ENCODE measurements at places on chromosomes 6 and 20.

- DNase-seq = no peak
Observed at GRCh38 chr6:44535446-44535845, 147.9 kb downstream of the CDC5L start.

DNA sequence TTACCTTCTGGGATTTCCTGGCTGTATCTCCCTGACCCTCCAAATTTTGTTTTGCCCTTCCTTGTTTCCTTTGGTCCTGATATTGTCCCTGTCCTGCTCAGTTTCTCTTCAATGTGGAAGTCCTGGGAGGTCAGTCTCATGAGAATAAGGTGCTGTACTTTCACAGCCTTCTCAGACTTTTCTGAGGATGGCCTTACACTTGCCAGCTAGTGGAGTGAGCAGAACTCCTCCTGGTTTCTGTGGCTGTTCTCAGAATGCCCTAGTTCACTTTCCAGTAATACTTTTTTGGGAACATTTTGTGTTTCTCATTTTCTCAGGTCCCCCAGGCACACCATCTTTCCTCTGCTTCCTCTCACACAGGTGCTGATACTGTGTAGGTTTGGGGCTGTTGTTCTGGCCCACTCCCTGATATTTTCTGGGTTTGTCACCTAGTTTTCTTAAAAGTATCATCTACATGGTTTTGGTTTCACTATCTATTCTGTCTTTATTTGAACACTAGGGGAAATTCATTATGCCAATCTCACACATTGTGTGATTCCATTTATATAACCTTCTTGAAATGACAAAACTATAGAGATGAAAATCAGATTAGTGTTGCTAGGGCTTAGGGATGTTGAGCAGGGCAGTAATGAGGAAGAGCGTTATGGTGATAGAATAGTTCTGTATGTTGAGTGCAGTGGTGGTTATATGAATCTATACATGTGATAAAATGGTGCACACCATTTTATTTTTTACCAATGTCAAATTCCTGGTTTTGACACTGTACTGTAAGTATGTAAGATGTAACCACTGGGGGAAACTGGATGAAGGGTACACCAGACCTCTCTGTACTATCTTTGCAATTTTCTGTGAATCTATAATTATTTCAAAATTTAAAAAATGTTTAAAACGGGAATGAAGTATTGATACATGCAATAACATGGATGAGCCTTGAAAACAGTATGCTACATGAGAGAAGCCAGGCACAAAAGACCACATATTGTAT is 27.2 kb upstream of the BRPF3 start:
- DNase-seq = no peak

GRCh38 chr20:63020681-63021080 is 13.9 kb upstream of the BHLHE23 start:
- DNase-seq = no peak

- no peak for DNase-seq
Observed at GRCh38 chr20:3402453-3402852, 5.0 kb downstream of the DNAAF9 start.

GRCh38 chr20:17666481-17666880 is 15.6 kb downstream of the RRBP1 start:
- DNase-seq = no peak

DNA sequence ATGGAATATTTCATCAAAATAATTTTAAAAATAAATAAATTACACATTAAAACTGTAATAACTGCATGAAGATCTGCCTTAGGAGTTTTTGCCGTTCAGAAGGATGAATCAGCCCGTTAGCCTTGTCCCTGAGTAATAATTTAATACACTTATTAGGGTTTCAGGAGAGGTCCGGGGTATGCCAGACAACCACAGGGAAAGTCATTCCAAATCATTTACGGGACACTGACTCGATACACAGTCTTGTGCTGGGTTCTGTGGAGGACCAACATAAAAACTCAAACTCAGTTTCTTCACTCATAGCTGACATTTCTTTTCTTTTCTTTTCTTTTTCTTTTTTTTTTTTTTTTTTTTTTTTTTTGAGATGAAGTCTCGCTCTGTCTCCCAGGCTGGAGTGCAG is 735 bp upstream of the LY6G6F start:
- no peak for DNase-seq

GRCh38 chr20:50116368-50116999 is 3.5 kb upstream of the UBE2V1 start:
- DNase-seq = no peak

DNA sequence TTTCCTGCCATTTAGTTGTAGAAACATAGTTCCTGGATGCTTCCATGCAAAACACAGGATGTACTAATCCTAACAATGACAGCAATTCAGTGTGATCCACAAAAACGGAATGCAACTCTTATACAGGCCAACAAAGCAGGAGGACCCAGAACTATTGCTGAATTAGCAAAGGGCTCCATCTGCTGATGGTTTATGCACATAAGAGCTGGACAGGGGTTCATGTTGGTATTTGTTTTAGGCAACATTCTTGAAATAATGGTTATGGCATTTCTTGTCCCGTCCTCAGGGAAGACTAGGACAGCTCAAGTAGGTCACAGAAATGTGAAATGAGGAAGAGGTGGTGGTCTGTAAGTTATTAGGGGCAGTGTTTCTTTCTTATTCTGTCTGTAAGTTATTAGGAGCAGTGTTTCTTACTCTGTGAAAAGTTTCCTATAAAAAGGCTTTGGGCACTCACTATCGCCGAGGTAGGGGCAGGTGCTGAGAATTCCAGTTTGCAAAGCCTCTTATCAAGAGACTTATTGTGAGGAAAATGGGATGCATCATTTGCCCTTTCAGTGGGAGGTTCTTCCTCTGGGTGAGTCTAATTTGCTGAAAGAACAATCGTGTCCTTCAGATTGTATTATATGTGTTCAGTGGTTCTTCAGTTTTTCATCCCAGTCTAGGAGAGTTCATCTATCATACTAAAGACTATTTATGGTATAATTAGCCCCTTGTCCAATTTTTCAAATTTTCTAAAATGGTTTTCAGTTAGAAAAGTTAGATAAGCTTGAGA is 171.1 kb downstream of the MCHR2 start:
- peak; percentile 2 for DNase-seq

DNA sequence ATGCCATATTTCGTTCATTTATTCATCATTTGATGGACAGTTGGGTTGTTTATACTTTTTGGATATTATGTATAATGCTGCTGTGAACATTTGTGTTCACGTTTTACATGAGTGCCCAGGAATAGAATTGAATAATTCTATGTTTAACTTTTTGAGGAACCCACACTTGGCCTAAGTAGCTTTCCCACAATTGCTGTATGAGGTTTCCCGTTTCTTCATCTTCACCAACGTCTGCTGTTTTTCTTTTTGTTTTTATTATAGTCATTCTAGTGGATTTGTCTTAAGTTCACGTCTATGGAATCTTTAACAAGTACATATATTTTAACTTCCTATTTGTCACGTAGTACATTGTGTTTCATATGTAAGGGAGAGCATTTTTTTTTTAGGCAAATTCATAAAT is 110.3 kb downstream of the JARID2 start:
- DNase-seq = no peak

- no peak for DNase-seq
Observed at GRCh38 chr6:14453712-14454472, 336.3 kb downstream of the CD83 start.

- no peak for DNase-seq
Observed at GRCh38 chr20:57166568-57167291, 99.7 kb downstream of the BMP7 start.

DNA sequence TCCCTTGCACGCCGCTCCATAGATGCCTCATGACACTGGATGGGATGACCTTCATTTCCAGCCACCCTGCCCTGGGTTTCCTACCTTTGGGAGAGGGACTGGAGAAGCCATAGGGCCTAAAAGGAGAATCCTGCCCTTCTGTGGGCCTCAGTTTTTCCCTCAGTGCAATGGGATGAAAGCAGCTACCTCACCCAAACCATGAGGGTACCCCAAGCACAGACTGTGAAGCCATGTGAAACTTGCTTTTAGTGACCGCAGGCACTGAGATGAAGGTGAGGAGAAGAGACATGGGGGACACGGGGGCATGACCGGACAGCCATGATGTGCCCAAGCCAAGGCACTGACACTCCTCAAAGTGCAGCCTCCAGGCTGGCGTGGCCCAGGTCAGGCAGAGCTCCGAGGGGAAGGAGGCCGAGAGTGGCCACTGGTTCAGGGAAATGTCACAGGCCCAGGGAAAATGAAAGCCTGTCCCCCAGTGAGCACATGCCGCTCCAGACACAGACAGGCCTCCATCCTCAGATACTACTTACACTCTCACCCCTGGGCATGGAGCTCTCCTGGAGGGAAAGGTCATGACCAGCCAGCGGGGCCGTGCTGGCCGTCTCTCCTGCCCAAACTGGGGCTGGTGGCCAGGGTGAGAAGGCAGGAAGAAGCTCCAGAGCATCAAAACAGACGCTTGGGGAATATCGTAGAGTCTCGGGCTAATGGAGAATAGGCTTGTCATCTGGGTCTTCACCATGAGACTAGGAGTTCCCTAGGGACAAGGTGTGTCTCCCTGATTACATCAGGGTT is 116.2 kb downstream of the GRM4 start:
- DNase-seq = no peak

DNA sequence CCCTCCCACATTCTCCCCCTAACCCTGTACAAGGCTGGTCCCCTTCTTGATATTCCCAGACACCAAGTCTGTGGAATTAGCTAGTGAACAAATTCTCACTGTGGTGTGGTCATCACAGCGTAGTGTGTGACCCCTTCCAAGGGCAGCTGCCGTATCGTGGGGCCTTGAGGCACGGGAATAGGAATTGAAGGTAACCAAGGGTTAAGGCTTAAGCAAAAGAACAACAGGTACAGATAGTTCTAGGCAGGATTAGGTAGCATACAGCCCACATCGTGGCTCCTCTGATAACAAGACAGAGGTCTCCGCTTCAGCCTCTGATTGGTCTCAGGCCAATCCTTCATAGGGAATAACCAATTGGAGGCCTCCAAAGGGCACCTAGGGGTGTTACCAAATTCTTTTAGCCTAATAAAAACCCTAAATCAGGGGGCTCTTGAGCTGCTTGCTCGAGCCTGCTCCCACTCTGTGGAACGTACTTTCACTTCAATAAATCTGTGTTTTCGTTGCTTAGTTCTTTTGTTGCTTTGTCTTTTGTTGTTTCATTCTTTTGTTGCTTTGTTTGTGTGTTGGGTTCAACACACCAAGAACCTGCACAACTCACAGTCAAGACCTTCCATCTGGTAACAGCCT is 64.7 kb downstream of the GPR6 start:
- DNase-seq = no peak

DNA sequence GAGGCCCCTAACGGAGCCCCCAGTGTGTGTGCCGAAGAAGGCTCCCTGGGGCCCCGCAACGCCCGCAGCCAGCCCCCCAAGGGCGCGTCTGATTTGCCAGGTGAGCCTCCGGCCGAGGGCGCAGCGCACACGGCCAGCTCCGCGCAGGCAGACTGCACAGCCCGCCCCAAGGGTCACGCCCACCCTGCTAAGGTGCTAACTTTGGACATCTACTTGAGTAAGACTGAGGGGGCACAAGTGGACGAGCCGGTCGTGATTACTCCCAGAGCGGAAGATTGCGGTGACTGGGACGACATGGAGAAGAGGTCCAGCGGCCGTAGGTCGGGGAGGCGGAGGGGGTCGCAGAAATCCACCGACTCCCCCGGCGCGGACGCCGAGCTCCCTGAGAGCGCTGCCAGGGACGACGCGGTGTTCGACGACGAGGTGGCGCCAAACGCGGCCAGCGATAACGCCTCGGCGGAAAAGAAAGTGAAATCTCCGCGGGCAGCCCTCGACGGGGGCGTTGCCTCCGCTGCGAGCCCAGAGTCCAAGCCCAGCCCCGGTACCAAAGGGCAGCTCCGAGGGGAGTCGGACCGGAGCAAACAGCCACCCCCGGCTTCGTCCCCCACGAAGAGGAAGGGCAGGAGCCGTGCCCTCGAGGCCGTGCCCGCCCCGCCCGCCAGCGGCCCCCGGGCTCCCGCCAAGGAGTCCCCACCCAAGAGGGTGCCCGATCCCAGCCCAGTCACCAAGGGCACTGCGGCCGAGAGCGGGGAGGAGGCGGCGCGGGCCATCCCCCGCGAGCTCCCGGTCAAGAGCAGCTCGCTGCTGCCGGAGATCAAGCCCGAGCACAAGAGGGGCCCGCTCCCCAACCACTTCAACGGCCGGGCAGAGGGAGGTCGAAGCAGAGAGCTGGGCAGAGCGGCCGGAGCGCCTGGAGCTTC is 117.0 kb downstream of the RTN4IP1 start:
- peak; percentile 6 for DNase-seq

GRCh38 chr6:118812970-118813369 is 81.0 kb upstream of the ASF1A start:
- DNase-seq = no peak

DNA sequence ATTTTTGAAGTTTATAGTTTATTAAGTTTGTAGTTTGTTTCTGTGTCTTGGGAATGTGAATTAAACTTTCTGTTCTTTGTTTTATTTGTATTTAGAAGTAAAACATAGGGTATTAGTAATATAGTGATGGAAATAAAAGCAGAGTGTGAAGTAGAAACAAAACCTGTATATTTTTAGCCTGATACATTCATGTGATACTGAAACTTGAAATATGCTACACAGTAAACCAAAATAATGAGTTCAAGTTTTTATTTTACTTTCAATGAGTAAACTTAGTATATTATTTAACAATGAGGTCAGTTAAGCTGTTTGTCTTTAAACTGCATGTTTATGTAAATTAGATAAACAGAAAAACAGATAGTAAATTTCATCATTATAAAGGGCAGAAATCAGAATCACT is 1592.6 kb downstream of the GRIK2 start:
- no peak for DNase-seq

Data from substantia nigra (tissue), 51 donors.